ENCODE measurements at places on chromosomes 4 and X. TPM values are rescaled to one million over a fixed set of nuclear protein-coding genes. Genes with fewer than 3 reads are reported as not detected.
A peak's percentile ranks its signal among the peaks of the same experiment; 100 is the strongest.

- no peak for DNase-seq
These were observed 3.4 kb downstream of the CD38 start for GRCh38 chr4:15781427-15782095.

DNA sequence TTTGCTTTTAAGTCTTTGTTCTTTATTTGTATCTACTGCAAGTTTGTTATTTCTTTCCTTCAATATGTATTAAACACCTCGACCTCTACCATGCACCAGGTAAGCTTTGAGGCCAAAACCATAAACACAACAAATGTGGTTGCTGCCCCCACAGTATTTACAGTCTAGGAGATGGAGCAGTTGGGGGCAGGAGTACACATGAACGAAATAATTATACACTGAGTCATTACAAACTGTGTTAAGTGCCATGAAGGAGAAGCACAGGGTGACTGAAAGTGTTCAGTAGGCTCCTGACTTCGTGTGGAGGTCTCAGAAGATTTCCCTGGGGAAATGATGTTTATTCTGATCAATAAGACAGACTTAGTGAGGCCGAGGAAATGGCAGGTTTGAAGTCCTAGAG is 30.3 kb downstream of the SLC25A43 start:
- peak; percentile 13 for DNase-seq

DNA sequence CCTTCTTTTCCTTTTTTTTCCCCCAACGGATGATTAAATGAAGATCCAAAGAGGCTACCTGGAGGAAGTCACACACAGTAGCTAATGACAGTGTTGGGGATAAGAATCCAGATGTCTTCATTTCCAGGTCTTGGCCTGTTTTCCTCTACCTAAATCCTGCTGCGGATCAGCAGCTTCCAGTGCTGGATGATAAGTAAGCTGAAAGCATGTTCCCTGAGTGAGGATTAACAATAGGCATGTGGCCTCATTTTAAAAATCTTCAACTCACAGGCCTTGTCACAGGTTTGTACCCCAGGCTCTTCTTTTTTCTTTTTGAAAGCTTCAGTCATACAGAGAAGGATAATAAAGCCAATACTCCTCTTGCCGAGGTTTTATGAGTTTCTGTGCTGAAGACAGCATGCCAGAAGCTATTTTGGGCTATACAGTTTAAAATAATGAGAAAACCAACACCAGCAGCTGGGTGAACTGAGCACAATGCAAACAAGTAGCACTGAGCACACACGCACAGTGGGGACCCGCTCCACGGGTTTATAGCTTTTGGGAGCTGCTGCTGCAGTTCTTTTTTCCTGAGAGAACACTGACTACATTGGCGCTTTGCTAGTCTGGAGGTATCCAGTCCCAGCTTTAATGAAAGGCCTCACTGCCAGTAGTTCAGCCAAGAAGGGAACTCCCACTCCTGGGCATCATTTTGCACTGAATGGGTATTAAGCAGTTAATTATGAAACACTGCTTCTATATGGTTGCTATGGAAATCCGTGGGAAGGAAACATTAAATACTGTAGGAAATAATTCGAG is 184.2 kb upstream of the CTSO start:
- DNase-seq, result no peak

DNA sequence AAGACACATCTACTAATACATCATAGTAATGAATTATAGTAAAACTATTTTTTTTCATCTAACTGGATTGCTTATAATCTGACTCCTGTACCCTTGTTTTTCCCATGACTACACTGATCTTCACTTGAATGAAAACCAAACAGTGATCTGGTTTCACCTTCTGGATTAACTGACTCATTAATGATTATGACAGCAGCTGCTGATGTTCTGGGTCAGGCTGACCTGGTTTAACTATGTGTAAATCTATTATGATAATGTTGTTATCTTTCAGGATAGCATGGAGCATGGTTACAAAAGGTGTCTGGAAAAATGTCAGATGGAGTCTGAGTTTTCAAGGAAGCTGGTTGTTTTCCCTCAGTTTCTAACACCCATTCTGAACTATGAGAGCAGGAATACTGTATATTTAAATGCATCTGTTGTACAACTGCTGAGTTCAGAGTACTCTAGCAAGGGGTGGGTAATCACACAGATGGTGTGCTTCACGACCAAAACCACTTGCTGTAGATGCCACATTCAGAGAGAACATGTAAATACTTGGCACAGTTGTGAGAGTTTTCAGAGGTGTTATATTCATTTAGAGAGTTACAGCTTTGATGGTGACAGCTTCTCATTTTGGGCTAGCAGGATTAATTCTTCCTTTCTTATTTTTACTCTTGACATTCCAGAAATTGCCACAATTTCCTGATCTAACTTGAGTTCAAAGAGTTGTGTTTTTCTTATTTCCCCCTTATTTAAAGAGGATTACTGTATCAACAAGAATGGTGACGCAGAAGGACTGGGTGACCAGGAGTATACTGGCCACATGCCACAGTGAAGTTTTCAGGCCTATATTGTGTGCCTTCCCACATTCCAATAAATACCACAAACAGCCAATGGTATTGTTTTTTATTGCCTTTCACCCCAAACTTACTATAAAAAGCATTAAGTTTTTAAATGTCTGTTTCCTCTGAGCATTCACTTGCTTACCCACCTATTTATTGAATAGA is 249.7 kb upstream of the TET2 start:
- no peak for DNase-seq

The LETM1 gene
- total RNA-seq, result 48.9 TPM

- DNase-seq, result no peak
These were observed 45.4 kb upstream of the STIM2 start for GRCh38 chr4:26815199-26815598.

The NCAPG gene
- 99.9 TPM for total RNA-seq

The SPIN2A gene
- not detected for total RNA-seq

DNA sequence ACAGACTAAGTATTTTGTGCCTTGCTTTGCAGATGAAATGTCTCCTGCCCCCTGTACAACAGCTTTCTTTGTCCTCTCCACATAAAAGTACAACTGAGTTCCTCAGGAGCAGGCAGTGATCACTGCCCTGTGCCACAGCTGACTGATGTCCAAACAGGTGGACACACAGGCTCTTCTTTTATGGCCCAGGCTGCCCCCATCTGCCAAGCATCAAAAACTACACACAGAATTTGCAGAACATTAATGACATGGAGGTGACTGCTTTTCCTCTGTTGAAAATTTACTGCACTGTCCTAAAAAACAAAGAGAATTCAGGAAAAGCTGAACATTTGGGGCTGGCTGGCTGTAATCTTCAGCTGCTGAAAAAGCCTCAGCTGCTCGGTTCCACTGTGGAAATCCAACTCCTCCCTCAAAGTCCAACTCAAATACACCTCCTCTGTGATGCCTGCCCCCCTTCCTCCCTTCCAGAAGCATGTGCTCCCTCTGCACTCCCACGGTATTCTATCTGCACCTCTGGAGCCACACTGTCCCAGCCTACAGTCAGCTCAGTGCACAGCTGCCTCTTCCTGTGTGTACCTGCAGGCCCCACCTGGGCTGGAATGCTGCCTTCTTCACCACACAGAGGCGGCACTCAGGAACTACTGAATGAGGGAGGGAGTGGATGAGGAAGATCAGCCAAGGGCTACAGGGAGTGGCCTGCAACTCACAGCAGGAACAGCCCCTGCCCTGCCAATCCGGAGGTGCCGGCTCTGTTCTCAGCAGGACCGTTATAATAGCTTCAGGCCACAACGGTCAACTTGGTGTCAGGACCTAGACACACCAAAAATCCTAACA is 10.3 kb downstream of the AFAP1 start:
- no peak for DNase-seq

GRCh38 chrX:68826113-68826980 is 2.5 kb upstream of the EFNB1 start:
- DNase-seq, result no peak

DNA sequence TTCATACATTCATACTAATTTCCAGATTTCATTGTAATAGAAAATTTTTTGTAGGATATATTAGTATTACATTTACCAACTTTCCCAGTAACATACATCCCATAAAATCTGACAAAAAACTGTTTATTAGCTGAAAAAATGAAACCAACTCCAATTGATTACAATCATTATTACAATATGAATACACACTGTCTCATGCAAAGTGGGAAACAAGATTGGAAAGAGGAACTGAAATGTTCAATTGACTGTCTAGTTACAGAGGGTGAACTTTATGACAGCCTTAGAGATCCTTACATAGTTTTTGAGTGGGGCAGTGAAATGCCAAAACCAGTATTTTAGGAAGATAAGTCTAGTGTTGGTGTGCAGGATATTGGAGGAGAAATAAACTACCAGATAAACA is 2.3 kb upstream of the AMBN start:
- DNase-seq, result no peak

DNA sequence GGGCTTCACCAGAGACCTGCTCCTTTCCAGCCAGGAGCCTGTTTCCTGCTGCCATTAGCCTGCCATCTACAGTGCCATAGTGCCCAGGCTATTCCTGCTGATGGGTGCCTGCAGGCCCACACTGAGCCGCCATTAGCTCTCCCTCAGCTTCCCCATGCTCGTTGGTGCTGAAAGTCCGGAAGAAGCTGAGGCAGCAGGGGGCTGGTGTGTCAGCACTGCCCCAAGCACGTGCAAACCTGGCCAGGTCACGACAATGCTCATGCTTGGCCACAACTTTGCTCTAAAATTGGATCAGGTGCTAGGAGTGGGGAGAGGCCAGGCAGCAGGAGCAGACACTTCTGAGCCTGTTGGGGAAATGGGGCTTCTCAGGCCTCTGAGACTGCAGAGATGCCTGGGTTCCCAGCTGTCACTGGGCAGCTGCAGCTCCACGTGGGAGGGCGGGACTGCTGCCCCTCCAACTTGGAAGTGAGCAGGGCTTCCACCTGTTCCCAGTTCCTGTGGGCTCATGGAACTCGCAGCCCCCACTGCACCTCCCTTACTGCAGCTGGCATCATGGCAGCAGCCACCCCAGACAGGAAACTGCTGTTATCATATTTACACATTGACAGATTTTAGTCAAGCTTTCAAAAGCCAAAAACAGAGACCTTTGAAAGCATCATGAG is 913.9 kb downstream of the FSTL5 start:
- no peak for DNase-seq

The TEX13B gene
- total RNA-seq, result not detected

GRCh38 chr4:89369581-89369980 is 62.0 kb upstream of the GPRIN3 start:
- no peak for DNase-seq

DNA sequence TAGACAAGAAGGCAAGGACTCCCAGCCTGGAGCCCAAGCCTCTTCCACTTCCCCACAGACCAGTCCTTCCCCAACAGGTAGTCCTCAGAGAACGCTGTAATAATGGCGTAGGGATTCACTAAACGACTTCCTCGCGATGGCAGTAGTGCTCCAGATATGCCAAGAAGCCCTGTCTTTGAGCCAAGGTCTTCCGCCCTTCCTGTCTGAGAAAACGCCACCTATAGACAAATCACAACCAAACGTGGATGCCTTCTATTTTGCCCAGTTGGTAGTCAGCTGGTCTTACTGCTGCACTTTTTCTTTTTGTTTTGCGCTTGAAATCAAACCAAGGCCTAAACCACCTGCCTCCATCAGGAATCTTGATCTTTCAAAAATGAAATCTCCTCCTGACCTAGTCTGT is 203.3 kb downstream of the OR13H1 start:
- no peak for DNase-seq

GRCh38 chrX:74911494-74911893 is 13.8 kb downstream of the NEXMIF start:
- no peak for DNase-seq
